H1 (cell line): ENCODE measurements at places on chromosomes 3 and 15. TPM values are rescaled to one million over a fixed set of nuclear protein-coding genes. Genes with fewer than 3 reads are reported as not detected.

Gene PDZRN3
- 4.2 and 5.0 TPM in 2 replicates for polyA plus RNA-seq

Gene HTR3E
- not detected in 2 replicates for polyA plus RNA-seq

Gene PLCB2
- polyA plus RNA-seq = 7.2 and 11.3 TPM in 2 replicates

Gene ADAMTSL3
- polyA plus RNA-seq = 0.35 TPM in 2 replicates

Gene C3orf20
- not detected in 2 replicates for polyA plus RNA-seq

Gene DUOXA2
- polyA plus RNA-seq = 0.05 TPM in 1 of 2 replicates, not detected in the other

Gene MAGEF1
- polyA plus RNA-seq = 26.5 and 29.5 TPM in 2 replicates

Gene SECISBP2L
- 7.6 and 9.5 TPM in 2 replicates for polyA plus RNA-seq

Gene OTOL1
- polyA plus RNA-seq = not detected in 2 replicates

Gene TRPM1
- 0.05 and 0.16 TPM in 2 replicates for polyA plus RNA-seq

Gene ZNF620
- 5.1 and 5.3 TPM in 2 replicates for polyA plus RNA-seq

Gene ZNF660
- polyA plus RNA-seq = 2.0 and 3.1 TPM in 2 replicates

Gene ZSCAN29
- polyA plus RNA-seq = 6.4 and 9.5 TPM in 2 replicates

Gene CAMP
- not detected in 2 replicates for polyA plus RNA-seq

Gene GRK7
- not detected in 2 replicates for polyA plus RNA-seq

Gene ARPIN
- polyA plus RNA-seq = 3.1 and 3.6 TPM in 2 replicates

Gene STARD5
- polyA plus RNA-seq = 10.0 and 10.4 TPM in 2 replicates

Gene TMEM44
- polyA plus RNA-seq = 14.0 and 14.8 TPM in 2 replicates

Gene KLHL40
- polyA plus RNA-seq = 0.02 TPM in 1 of 2 replicates, not detected in the other

Gene ATP13A3
- polyA plus RNA-seq = 12.5 and 18.6 TPM in 2 replicates

Gene TNFSF10
- 0.06 TPM in 1 of 2 replicates, not detected in the other for polyA plus RNA-seq

Gene OIP5
- polyA plus RNA-seq = 41.7 and 44.5 TPM in 2 replicates

Gene EPHB3
- 0.41 and 0.82 TPM in 2 replicates for polyA plus RNA-seq

Gene MKRN2
- 15.3 and 17.4 TPM in 2 replicates for polyA plus RNA-seq

Gene CADPS
- 7.1 and 7.4 TPM in 2 replicates for polyA plus RNA-seq

Gene CPLX3
- polyA plus RNA-seq = 0.17 and 0.27 TPM in 2 replicates
